ENCODE measurements at places on chromosomes 7 and 10.

DNA sequence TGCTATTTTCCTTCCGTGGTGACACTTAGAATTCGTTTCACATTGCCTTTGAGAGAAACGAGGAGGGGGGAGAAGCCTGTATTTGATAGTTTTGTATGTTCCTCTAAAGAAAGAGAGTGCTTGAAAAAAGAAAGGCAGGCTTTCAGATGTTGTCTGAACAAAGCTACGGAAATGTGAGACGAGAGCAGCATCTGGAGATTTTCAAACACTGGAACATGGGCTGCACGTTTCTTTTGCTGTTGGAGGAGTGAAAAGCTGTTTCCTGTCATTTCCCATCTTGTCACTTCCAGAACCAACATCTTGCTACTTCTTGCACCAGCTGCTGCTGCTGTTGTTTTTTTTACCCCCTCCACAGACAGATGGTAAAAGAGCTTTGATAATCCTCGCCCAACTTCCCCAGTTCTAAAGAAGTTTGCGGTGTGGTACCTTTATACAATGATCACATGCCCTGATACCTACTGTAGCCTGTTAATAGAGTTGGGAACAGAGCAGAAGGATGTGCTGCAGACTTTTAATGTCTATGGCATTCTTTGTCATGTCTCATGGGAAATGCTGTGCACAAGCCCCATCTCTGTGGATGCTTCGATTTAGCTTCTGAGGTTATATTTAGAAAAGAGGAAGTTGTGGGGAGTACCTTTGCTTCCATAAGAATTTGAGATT, 408.1 kb downstream of the AUTS2 start:
- no peak for DNase-seq

GRCh38 chr10:74871595-74872382, 45.4 kb downstream of the KAT6B start:
- DNase-seq, result no peak

DNA sequence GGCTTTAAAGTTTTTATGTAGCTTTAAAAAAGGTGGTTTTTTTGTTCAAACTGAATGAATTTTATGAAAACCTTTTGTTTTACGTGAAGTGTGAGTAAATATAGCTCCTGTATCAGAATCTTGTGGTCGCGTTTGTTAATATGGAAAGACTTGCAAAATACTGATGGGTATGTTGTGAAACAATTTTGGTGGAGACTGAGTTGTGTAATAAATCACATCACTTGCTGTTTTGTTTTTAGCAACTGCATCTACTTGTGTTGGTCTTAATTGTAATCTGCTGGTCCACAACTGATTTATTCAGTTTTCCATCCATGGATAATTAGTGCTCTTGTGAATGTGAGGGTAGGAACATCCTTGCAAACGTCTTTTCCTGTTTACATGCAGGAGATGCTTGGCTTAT, 10.5 kb downstream of the PLXDC2 start:
- no peak for DNase-seq

- peak; percentile 80 for DNase-seq
Observed at GRCh38 chr10:26438534-26439341, 597 bp downstream of the APBB1IP start.

DNA sequence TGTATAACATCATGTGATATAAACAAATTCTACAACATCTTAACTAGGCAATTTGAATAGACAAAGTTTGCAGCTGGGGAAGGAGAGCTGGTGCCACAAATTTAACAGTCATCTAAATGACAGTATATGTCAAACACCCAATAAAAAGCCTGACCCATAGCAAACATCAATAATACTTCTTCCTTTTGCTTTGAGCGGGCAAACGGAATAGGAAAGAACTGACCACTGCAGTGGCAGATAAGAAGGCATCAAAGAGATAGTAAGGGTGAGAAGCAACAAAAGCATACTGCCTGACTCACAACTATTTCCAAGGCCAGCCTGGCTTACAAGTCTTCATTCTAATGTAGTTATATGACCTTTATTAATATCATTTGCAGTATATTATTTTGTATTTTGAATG, 99.9 kb downstream of the LRRN3 start:
- DNase-seq, result no peak

- no peak for DNase-seq
Observed at GRCh38 chr7:107860981-107861652, 29.9 kb upstream of the DLD start.

- no peak for DNase-seq
Observed at GRCh38 chr7:128446306-128446705, 9.4 kb upstream of the HILPDA start.

GRCh38 chr7:138603549-138604318, 97.4 kb downstream of the SVOPL start:
- DNase-seq, result no peak

DNA sequence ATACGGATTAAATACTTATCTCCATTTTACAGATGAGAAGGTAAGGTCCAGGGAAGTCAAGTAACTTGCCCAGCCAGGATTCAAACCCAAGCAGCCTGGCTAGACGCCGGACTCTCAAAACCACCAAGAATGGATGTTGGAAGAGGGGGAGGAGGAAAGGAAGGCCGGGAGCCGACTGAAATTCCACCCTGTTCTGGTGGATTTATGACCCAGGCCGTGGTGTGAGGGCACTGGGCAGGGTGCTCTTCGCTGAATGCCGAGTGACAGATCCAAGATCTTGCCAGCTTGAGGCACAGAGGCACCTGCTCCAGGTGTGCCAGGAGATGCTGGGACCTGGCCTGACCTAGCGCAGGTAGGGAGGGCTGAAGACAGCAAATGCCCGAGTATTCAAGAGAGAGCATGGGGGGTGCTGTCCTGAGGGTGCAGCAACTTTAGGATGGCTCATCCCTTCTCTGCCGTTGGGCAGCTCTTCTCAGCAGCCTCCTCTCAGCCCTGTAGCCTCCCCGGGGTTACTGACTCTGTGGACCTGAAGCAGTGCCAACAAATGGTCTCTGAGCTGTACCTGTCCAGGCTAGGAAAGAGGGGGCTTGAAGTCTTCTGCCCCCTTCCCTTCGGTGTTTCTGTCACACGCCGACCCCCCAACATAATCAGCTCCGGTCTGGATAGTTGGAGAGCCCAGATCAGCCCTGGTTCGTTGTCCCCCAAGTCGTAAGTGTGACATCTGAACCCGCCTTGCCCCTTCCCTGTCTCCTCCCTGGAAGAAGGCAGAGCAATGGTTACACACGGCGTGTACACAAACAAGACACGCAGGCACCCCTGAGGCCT, 713 bp downstream of the LOXL4 start:
- DNase-seq, result no peak

GRCh38 chr7:96093435-96093834, 228.5 kb downstream of the SLC25A13 start:
- DNase-seq, result no peak

DNA sequence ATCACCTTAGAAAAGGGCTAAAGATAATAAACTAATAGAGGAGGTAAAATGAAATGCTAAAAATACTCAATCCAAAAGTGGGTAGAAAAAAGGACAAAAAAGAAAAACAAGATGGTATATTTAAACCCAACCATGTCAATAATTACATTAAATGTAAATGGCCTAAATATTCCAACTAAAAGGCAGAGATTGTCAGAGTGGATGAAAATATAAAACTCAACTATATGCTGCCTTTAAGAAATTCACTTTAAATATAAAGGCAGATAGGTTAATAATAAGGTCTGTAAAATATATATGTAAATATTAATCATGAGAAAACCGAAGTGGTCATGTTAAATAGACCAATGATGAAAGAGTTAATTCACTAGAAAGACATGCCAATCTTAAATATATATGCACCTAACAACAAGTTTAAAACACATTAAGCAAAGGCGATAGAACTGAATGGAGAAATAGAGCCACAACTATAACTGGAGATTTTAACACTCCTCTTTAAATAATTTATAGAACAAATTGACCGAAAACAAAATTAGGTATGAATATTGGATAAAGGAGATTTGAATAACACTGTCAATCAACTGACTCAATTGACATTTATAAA, 159.4 kb downstream of the PLPP4 start:
- no peak for DNase-seq

GRCh38 chr10:13969118-13969791, 361.5 kb downstream of the FRMD4A start:
- DNase-seq, result no peak

GRCh38 chr7:98252425-98253054, 508 bp upstream of the TECPR1 start:
- no peak for DNase-seq

DNA sequence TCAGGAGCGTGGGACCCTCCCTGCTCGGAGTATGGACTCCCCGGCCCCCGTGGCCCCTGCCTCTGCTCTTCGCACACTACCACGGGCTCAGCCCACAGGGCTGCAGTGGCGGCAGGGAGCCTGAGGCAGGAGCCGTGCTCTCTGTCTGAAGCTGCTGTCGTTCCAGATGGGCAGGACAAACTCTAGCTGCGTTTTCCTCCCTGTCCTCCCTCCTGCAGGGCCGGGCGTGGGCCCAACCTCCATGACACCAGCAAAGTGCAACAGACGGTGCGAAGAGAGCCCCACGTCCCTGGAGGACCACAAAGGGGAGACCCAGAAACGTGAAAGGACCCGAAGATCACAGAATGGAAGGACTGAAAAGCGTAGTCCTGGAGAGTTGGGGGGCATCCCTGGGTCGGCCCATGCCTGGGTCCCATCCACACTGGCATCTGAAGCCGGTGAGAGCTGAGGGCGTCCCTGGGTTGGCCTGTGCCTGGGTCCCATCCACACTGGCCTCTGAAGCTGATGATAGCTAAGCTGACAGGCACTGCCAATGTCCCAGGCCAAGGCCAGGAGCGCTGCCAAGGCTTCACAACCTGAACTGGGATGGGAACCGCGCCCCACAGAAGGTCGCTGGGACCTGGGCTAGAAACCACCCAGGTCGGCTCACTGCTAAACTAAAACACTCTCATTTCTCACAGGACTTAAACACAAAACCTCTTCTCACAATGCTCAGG, 267.0 kb downstream of the MAD1L1 start:
- DNase-seq, result no peak

DNA sequence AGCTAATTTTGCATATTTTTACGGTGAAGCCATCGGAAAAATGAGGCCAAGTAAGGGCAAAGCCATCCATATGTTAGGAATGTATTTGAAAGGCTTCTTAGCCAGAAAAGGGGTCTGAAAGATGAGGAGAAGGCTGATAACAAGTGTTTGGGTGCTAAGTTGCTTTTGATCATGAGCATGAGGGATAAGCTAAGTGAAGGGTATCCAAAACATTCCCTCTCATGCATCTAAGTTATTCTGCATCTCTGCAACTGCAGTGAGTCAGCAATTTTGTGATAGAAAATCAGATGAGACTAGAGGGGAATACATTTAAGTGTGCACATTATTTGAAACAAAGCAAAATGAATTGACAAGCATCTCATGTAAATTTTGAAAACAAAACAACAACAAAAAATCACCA, 282.8 kb downstream of the GPR158 start:
- no peak for DNase-seq

- DNase-seq, result no peak
Observed at GRCh38 chr10:63421591-63421990, 44.2 kb downstream of the JMJD1C start.

DNA sequence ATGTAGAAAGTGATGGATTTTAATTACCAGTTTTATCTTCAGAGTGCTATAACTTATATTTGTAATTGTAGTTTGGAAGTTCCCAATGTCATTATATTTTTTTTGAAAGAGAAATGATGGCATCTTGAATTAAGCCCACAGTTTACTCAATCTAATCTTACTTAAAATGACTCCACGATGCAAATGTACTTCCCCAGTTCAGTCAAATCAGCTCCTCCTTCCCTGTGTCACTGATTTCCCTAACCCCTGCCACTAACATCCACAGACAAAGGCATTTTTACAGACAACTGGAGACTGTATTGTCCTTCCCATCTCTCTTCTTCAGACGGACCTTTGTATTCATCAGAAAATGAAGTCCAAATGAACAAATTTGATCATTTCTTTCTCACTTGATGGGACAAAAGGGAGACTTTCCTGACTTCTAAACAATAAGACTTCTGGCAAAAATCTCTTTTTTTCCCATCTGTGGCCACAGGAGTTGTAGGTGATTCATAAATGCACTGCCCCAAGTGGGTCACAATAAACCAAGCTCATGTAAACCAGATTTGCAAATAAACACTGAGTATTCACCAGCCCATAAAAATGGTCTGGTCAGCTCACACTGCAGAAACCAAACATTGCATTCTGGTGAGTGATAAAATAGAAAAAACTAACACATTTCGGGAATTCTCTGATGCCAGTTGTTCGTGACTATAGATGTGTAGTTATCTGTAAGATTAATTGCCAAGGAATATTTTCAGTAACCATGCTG, 162.9 kb downstream of the FANK1 start:
- DNase-seq, result no peak

DNA sequence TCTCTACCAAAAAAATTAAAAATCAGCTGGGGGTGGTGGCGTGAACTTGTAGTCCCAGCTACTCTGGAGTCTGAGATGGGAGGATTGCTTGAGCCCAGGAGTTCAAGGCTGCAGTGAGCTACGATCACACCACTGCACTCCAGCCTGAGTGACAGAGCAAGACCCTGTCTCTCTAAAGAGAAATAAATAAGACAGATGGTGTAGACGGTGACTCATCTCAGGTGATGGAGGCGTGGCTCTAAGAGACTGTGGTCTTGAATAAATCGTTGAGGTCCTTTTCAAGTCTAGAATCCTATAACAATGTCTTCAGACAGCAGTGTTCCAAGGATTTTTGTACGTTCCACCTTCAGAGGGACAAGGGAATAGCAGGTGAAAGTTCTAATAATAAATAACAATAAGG, 53.8 kb upstream of the PFKFB3 start:
- DNase-seq, result no peak

DNA sequence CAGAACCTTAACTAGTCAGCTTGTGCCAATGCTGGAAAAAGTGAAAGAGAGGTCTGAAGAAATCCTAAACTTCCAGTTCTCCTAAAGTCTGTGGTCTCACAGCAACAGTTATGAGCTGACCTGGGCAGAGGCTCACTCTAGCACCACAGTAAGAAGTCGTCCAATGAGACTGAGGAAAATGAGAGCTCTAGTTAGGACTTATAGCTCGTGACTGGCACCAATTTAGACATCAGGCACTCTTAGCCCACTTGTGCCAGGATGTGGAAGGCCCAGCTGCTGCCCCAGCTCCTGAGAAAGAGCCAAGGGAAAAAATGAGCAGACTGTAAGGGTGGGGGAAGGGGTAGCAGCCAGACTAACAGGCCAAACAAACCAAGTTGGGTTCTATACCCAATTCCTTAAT, 7.6 kb downstream of the MMS19 start:
- DNase-seq, result no peak

- DNase-seq, result no peak
Observed at GRCh38 chr10:58384095-58384494, 1.1 kb upstream of the TFAM start.

GRCh38 chr10:28577506-28577905, 44.6 kb downstream of the WAC start:
- DNase-seq, result no peak

DNA sequence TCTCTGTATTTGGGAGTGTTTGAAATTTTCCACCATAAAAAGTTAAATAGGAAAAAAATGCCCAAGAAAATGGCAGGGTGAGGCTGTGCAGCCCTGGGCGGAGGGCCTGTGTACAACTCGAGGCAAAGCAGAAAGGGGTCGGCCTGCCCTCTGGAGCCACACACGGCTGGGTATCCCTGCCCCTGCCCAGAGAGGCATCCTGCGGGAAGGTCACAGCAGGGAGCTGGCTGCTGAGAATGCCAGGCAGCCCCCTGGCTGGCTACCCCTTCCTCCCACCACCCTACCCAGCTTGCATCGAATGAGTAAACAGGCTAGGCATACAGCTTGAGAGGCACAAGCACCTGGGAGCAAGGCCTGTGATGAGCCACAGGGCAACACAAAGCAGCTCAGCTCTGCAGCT, 46.1 kb downstream of the CAMK2B start:
- no peak for DNase-seq
